ENCODE measurements at places on chromosomes 4 and X.

GRCh38 chr4:41065434-41066006 is 148.8 kb downstream of the APBB2 start:
- DNase-seq = no peak

DNA sequence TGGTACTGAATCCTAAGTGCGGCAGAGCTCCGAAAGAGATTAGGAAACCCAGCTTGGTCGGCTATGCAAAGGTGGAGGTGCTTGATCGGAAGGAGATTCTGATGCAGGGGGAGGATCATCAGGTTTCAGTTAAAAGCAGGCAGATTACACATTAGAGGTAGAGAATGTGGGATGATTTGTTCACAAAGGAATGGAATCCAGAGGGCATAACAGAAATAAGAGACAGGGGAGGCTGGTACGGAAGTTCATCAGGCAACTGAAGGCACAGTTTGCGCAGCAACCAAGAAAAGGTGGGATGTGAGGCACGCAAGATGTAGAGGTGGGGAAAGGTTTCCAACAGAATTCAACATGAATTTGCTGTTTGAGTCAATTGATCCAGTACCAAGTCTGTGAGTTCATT is 424 bp upstream of the ZNF330 start:
- peak; percentile 1 for DNase-seq

- DNase-seq = peak; percentile 43
Observed at GRCh38 chr4:106898621-106899230, 137.4 kb downstream of the DKK2 start.

DNA sequence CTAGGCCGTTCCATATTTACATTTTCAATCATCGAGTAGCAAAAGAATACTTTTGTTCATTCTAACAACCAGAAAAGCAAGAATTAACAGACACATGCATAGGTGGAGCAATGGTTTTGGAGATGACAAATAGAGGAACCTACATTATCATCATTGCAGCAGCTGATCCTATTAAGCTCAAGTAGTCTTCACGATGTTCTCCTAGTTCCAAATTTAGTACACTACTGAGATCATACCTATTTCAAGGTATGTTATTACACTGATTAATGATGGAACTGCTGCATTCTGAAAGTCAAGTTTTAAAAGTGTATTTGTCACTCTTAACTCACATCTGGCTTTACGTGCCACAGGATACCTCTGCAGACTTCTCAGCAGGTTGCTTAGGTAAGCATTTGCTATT is 87.4 kb downstream of the ADGRA3 start:
- no peak for DNase-seq

GRCh38 chr4:38577462-38577861 is 86.5 kb upstream of the KLF3 start:
- no peak for DNase-seq

GRCh38 chrX:42127563-42127962 is 204.2 kb upstream of the CASK start:
- DNase-seq = no peak

GRCh38 chr4:183936574-183937345 is 31.7 kb downstream of the STOX2 start:
- DNase-seq = no peak

GRCh38 chr4:38509551-38509950 is 154.4 kb upstream of the KLF3 start:
- DNase-seq = no peak

DNA sequence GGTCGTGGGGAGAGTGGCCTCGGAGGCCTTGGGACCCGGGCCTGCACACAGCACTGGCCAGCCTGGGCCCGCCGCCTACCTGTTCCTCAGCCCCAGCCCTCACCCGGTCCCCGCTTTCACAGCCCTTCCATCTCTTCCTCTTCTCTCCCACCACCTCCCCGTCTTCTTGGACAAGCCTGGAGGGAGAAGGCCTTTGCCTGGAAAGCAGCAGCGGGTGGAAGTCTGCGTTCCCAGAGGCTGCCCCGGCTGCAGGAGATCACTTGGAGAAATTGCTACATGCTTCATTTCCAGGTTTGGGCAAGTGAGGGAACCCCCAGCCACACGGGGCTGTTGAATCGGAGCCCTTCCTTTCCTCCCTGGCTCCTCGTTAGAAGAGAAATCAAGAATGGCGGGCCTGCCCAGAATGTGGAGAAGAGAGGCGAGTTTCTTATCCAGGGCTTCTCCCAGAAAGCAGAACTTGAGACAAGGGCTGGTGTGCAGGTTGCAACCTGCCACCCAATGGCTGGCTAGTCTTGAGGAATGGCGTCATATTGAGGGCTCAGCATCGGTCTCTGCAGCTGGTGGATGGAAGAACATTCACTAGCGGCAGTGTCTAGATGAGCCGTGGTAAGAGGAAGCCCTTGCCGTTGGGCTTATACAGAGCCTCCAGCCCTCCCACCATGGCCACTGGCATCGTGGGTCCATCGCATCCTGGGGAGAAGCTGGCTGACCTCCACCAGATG is 1.2 kb upstream of the PDZD4 start:
- DNase-seq = no peak

GRCh38 chrX:7147413-7147977 is at the start of gene STS:
STS (plus strand) TSS chrX:7147712; CDS start chrX:7253200, 105,488 bp downstream.
- peak; percentile 39 for DNase-seq

DNA sequence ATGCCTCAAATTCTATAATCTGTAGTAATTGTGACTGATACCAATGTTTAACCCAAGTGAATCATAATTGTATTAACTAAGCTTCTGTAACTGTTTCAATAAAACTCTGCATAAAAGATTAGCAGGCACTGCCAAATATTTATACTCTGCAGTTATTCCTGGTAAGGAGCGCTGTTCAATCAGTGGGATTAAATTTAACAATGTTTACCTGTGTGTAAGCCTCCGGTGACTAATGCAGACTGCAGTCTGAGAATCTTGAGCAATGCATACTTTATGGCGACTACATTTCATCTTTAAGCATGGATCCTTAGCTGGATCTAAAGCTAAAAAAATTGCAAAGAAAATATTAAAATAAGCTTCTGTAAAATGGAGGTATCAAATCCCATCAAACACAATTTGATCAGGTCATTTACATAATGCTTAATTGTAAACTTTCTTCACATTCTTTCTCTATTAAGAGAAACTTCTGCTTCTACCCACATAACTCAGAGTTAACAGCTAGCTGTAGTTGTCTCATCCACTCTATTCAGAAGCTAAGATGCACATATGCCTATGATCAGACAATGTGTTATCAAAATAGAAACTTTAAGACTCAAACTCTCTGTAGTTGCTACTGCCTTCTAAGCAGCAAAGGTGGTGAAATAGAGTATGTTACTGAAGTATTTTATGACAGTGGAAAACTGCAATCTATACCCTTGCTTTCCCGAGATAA is 234.0 kb downstream of the SPOCK3 start:
- no peak for DNase-seq

DNA sequence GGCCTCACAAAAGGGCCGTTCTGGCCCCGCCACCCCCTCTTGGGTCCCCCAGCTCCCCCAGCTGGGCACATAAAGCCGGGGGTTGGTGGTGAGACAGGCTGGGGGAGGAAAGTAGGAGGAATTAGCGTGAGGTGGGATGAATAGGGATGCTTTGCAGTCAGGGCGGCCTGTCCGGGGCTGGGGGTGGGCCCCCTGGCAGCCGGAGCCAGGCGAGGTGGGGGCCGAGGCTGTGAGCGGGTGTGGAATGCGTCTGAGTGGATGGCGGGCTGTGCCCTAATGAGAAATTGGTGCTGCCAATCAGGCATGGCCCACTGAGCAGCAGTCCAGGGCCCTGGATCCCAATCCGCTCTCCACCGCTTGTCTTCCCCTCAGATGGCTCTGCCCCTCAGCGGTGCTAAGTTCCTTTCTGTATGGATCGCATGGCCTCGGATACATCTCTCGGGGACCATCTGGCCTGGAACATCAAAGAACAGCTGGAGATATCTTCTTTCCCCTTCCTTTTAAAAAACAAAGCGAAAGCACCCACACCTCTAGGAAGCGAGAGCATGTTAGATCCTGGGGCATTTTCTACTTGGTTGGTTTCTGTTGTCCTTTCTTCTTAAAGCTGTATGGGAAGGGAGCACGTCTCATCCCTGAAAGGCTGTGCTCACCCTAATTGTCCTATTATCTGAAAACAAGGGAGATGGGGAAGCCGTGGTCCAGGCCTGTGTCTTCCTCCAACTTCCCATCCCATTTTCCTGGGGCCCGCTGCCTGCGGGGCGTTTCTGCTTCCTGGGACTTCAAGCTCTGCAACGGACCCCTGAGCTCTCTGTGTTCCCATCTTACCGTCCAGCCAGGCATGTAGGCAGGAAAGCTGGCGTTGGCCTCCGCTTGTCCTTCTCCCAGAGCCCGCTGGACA is 106.9 kb downstream of the SORCS2 start:
- no peak for DNase-seq

- DNase-seq = no peak
Observed at GRCh38 chrX:18949291-18949943, 34.5 kb downstream of the PHKA2 start.

GRCh38 chr4:27215220-27215826 is 354.7 kb downstream of the STIM2 start:
- DNase-seq = no peak

DNA sequence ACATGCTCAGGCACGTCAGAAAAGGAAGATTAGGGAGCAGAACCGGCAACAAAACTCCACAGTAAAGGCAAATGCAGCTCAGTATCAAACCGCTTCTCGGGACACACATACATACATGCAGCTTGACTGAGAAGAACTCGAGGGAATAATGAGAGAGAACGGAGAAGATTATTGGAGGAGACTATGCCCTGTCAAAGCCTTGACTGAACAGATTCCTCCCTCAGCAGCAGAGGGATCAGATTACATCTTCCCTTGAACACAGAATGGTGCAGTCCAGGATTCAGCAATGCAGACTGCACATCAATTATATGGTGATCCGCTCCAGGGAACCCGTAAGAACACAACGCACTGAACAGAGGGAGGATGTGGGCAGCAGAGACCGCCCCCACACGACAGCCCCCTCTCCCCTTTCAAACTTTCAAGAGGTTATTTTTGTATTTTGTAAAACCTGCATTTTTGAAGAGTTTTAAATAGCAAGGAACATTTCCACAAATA is 183.2 kb downstream of the FBXW7 start:
- peak; percentile 34 for DNase-seq

DNA sequence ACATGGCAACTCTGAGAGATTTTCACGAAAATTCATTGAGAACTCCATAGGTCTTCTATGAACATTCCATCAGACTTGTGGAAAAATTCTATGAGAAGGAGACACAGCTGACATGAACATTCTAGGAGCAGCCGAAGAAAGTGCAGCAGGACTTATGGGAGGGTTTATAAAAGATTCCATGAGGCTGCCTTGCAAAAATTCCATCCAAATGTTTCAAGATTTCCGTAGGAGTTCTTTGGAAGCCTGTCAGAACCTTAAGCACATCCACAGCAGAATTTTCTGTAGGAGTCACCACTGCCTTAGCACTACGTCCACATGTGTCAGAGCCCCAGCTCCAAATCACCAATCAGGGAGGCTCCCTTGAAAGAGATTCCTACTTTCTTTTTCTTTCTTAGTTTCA is 67.0 kb upstream of the MSX1 start:
- DNase-seq = no peak

GRCh38 chrX:88883200-88883599 is 136.2 kb downstream of the CPXCR1 start:
- no peak for DNase-seq

DNA sequence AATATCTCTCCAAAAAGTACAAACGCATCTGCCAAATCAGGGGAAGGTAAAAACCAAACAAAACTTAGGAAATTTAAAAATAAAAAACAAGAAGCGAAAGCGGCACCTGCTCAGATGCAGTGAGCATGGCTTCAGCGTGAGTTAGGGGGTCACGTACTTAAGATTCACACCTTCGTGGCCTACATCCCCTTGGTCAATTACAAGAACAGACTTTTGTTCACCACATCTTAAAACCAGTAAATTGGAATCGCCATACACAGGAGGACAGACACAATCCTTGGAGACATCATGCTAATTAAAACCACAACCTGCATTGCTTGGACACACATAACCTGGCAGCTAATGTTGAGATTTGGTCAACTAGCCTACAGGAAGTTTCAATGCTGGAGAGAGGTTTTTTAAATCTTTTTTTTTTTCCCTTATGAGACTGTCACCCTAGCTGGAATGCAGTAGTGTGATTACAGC is 12.5 kb upstream of the SEL1L3 start:
- no peak for DNase-seq

- no peak for DNase-seq
Observed at GRCh38 chr4:128880662-128881061, 71.2 kb downstream of the JADE1 start.

GRCh38 chr4:188691811-188692210 is 552.6 kb downstream of the TRIML1 start:
- DNase-seq = no peak

DNA sequence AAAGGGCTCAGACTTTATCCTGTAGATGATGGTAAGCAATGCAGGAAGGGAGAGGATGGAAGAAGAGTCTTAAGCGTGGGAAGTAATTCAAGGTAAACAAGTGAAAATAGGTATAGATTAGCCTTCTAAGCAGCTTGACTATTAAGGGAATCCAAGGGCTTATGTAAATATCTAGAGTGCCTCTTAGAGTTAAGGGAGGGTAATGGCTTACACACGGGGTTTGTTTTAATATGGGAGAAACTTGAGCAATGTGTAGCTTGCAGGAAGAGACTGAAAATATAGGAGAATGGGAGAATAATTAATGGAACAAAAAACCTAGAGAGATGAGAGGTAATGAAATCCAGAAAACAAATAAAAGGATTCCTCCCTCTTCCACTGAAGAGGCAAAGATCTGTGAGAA is 12.8 kb upstream of the SAP30 start:
- DNase-seq = no peak

GRCh38 chrX:131728295-131729145 is 184.6 kb downstream of the OR13H1 start:
- no peak for DNase-seq

GRCh38 chrX:133307094-133307493 is 88.9 kb upstream of the TFDP3 start:
- DNase-seq = no peak

DNA sequence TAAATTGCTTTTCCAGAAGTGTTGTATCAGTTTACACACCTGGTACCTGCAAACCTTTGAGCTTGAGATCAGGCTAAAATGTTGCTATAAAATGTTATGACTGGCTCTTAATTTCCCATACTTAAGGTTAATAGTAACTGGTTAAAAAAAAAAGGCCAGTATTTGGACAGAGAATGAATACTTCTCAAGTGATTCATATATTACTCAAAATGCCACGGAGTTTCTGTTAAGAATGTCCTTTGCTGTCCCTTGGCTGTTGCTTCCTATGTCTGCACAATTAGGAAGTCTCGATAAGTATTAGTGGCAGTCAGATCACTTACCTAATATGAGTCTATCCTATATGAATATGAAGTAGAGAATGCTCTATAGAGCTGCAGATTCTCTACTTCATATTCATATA is 232.2 kb upstream of the IGFBP7 start:
- no peak for DNase-seq

DNA sequence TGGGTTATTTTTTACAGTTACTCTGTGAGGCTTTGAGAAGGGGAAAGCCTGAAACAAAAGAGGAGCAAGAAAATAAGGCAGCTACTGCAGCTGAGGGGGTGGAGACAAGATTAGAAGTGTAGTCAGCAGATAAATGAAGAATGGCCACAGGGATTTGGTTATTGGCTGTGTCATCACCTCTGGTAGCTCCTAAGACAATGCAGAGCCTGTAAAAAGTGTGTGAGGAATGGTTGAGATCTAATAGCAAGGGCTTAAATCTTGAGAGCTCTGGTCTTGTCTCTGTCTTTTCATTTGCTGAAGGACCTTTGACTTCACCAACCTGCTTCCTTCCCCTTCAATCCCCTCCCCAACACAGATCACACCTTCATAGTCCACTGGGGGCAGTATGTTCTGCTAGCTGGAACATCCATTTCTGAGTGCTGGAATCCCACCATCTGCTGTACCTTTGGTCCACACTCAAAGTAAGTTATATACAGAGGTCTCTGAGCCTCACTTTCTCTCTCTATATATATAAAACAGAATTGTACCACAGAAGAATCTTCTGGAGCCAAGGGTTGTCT is 213.7 kb upstream of the ZIC3 start:
- DNase-seq = no peak
